ENCODE measurements at places on chromosomes 2 and 18.

GRCh38 chr18:13221869-13222855 is 3.6 kb downstream of the LDLRAD4 start:
- no peak for DNase-seq

DNA sequence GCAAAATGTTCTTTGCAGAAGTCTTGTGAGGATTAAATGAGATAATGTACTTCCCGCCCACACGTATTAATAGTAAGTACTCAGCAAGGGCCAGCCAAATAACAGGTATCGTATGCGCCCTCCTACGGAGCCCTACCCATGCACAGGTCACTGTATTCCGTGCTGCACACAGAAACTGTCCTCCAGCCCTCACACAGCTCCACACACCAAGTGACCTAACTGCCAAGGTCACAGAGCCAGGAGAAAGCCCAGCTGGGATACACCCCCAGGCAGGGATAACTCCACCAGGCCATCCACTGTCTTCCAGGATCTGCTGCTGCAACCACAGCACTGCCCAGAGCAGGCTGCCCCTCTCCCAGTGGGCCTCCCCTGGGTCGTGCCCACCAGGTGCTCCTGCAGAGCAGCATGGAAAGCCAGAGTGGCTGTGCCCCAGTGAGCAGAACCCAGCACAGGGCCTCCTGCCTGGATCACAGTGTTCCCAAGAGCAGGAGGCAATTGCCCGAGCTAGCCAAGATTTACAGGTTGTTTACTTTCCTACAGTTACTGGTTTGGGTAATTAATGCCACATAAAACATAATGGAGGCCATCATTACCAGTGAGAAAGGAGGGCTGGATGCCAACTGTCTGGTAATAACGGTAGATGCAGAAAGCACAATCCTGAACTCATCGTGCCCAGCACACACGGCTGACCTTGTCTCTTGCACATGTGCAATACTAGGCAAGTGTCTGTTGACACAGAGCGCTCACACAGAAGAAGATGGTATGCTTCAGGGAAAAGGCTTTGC is 24.4 kb downstream of the TFCP2L1 start:
- no peak for DNase-seq

- peak; percentile 98 for DNase-seq
Observed at GRCh38 chr2:217835931-217836891, 166.6 kb downstream of the TNS1 start.

- DNase-seq, result no peak
Observed at GRCh38 chr2:134558208-134558830, 160.5 kb downstream of the TMEM163 start.

- no peak for DNase-seq
Observed at GRCh38 chr2:121902171-121902591, 146.7 kb downstream of the TSN start.
